ENCODE measurements at places on chromosomes 1 and 21.

GRCh38 chr1:159843459-159843858 lies 16.8 kb downstream of the SLAMF8 start:
- no peak for DNase-seq

DNA sequence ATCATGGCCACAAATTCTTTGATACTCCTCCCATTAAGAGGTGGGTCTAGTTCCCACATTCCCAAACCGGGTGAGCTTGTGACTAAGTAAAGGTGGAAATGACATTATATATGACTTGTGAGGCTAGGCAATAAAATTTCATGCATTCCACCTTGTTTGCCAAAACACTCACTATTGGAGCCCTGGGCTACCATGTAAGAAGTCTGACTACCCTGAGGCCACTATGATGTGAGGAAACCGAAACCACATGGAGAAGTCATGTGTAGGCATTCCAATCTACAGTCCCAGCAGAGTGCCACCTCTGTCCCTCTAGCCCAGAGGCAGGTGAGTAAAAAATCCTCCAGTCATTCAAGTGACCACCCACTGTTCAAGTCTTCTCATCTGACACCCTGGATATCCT lies 17.9 kb upstream of the SMG7 start:
- no peak for DNase-seq

GRCh38 chr1:233815865-233816264 lies 88.6 kb upstream of the SLC35F3 start:
- no peak for DNase-seq

DNA sequence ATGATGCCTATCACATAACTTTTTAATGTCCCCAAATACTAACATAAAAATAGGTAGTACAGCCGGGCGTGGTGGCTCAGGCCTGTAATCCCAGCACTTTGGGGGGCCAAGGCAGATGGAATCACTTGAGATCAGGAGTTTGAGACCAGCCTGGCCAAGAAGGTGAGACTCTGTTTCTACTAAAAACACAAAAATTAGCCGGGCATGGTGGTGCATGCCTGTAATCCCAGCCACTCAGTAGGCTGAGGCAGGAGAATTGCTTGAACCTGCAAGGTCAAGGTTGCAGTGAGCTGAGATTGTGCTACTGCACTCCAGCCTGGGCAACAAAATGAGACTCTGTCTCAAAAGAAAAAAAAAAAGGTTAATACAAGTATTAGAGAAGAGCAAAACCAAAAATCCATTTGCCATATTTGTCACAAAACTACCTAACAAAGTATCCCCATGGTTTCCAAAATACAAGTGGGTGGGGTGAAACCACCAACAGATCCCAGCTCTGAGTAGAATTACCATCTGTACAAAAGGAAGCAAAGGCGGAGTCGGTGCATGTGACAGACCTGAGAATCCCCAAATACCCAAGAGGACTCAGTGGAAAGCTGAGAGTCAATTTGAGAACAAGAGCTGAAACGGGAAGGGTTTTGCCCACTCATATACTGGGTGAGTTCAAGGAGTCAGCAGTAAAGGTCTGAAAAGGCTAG lies 113.2 kb downstream of the TOMM20 start:
- no peak for DNase-seq

- DNase-seq, result no peak
These were observed 18.8 kb downstream of the PGBD5 start for GRCh38 chr1:230407351-230407750.

GRCh38 chr1:172883844-172884243 lies 166.9 kb downstream of the TNFSF18 start:
- no peak for DNase-seq

GRCh38 chr1:38500352-38500751 lies 359.2 kb downstream of the RRAGC start:
- no peak for DNase-seq

DNA sequence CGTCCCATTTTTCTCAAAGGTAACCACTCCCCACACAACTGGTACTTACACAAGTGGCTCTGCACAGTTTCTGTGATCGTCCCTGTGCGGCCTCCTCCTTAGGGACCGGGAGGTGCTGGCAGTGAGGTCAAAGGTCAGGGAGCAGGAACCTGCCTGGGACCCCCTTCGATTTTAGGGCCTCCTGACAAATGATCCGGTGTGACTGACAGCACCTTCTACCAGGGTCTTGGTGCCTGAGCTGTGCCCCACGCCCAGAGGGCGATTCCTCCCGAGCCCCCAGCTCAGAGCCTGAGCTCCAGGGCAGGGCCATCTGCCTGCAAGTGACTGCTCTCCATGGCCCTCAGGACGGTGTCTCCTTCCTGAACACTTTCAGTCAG lies 11.8 kb upstream of the TMEM240 start:
- DNase-seq, result no peak

DNA sequence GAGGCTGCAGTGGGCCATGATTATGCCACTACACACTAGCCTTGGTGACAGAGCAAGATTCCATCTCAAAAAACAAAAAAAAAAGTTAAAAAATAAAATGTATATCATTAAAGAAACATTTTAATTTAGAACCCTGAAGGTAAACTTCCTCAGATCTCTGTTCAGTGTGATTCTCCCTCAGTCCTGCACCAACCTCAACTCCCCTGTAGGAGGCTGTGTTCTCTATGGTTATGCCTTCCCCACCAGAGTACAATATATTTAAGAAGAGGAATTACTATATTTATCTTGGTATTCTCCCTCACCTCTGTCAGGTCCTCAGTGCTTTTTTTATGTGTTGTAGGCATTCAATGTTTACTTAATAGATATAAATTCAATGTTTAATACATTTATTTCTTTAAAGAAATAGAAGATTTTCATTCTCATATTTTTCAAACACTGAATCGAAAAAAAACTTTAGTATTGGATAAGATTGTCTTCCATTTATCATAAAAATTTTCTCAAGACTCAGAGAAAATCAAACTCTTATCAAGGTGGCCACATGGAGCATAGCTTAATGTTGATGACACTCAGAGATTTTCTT lies 4.8 kb upstream of the LRRC8B start:
- DNase-seq, result peak; percentile 20

DNA sequence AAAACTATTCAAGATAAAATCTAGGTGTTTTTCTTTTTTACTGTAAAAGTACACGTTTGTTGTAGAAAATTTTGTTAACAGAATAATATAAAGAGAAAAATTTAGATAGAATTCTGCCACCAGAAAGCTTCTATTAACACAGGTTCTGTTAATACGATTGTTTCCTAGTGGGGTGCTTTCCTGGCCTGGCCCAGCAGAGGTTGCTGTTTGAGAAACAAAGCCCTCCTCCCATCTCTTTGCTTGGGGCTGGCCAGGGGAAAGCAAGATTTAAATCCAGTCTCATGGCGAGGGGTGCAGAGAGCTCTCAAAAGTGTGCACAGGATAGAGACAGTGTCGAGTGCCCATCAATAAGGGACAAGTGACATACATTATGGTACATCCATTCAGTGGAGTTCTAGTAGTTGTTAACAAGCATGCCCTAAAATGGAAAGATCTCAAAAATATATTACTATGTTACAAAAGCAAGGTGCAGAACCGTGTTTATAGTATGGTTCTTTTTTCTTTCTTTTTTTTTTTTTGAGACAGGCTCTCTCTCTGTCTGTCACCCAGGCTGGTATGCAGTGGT lies 14.6 kb upstream of the ACBD3 start:
- DNase-seq, result no peak

DNA sequence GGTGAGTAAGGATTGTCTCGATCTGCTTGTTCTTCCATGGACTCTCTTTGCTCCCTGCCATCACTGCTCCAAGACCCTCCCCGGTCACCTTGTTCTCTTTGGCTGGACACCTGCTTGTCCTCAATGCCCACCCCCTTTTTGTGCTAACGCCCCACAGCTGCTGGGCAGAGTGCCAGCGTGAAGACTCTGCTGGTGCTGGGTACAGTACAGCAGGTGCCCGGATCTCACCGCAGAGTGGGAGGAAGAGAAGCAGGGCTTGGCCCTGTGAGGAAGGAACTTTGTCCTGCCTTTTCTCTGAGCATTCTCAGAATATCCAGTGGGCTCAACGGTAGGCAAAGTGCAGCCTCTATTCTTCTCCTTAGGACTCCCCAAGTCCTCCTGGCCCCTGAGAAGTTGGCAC lies 90.1 kb downstream of the PLXNA2 start:
- DNase-seq, result no peak

DNA sequence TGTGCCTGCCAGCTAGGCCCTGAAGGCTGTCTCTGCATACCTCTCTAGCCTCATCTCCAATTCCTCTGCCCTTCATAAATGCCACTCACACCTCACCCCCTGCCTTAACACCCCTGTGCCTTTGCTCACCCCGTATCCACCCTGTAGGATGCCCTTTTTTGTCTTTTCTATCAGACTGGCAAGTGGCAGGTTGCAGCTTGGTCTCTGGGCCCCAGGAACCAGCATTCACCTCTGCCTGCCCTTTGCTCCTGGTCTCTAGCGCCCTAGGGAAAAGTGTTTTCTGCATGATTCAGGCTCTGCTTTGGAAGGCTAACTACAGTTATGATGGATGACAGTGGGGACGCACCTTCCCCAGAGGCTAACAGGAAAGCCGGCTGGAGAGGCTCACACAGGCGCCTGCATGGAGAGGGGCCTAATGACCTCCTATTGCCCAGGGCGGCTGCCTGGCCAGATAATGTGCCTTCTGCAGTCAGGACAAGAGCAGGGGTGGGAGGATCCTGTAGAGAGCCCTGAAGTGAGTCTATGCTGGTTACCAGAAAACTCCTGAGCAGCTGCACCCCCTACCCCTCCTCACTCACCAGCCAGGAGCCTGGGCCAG lies 11.2 kb downstream of the KANK4 start:
- no peak for DNase-seq

- DNase-seq, result no peak
These were observed 627.4 kb downstream of the LMO4 start for GRCh38 chr1:87956072-87956471.

DNA sequence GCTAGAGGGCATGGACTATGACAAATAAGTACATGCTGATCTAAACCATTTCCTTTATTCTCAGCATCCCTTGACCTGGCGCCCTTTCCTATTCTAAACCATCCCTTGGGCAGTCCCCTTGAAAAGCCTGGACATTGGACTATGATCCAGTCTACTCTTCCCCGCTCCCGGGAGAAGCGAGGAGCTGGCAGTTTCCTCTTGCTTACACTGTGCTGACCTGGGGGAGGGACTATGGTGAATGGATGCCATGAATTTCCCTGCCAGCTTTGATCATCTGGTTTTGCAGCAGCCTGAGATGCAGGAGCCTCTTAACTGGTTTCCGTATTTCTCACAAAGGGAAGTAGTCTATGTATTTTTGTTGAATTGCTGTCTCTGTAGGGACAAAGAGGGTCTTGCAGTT lies 121.7 kb downstream of the KIF26B start:
- DNase-seq, result no peak

All from GM19239 (cell line).